ENCODE measurements at places on chromosomes 11 and 22. TPM values are rescaled to one million over a fixed set of nuclear protein-coding genes. Genes with fewer than 3 reads are reported as not detected.

The TMPRSS4 gene
- not detected for polyA plus RNA-seq

- DNase-seq: no peak
Observed at GRCh38 chr22:48250937-48251530, 1488.6 kb downstream of the TBC1D22A start.

DNA sequence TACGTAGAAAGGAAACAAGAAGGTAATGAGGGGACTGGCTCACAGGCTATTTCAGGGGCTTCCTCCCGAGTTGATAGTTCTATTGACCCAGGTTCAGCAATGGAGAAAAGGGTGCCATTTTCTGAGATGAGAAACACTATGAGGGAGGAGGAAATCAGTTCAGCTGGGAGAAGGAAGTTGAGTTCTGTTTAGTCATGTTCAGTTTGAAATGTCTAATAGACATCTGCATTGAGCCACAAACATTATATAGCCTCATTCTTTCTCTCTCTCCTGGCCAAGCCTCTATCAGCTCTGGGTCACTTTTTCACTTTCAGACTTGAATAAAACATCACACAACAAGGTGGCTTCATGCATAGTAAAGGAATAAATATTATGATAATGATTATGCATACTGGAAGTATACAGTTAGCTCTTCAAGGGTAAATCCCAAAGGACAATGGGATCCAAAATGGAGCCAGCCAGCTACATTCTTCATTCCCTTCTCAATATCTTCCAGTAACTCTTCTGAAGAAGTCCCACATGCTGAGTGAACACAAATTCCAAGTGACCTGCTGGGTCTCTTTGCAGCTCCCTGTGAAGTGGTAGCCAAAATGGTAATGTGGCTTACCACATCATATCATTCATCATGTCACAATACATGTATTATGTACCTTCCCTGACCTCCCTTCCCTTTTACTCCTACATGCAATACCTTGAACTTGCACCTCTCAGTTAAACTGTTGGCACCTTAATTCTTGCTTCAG is 80.9 kb upstream of the CD44 start:
- no peak for DNase-seq

DNA sequence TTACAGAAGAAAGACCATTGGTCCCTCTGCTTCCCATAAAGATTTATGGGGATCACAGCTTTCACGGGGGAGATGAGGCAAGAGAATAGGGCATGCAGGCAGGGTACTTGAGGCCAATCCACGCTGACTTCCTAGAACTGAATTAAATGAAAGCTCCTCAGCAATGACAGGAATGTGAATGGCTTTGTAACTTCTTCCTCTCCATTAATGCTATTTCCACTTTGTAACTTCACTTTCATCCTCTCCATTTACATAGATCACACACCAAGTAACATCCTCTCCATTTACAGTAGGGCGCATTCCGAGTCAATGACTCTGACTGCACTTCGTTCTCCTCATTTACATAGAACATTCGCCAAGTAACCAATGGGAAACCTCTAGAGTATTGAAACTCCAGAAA is 89.8 kb downstream of the PIWIL4 start:
- DNase-seq: no peak

The ZDHHC13 gene
- 11.5 TPM for polyA plus RNA-seq

- no peak for DNase-seq
Observed at GRCh38 chr22:38402204-38402603, 52.8 kb downstream of the KCNJ4 start.

The HBE1 gene
- not detected for polyA plus RNA-seq

- DNase-seq: no peak
Observed at GRCh38 chr11:28048812-28049211, 59.1 kb downstream of the KIF18A start.

The OR2AG2 gene
- not detected for polyA plus RNA-seq

GRCh38 chr11:103594283-103594682 is 442.2 kb upstream of the DDI1 start:
- DNase-seq: no peak
